H7 (cell line): ENCODE measurements at places on chromosomes 7 and 10.

GRCh38 chr7:2253525-2254244 is 11.7 kb downstream of the NUDT1 start:
- peak; percentile 59 for DNase-seq

DNA sequence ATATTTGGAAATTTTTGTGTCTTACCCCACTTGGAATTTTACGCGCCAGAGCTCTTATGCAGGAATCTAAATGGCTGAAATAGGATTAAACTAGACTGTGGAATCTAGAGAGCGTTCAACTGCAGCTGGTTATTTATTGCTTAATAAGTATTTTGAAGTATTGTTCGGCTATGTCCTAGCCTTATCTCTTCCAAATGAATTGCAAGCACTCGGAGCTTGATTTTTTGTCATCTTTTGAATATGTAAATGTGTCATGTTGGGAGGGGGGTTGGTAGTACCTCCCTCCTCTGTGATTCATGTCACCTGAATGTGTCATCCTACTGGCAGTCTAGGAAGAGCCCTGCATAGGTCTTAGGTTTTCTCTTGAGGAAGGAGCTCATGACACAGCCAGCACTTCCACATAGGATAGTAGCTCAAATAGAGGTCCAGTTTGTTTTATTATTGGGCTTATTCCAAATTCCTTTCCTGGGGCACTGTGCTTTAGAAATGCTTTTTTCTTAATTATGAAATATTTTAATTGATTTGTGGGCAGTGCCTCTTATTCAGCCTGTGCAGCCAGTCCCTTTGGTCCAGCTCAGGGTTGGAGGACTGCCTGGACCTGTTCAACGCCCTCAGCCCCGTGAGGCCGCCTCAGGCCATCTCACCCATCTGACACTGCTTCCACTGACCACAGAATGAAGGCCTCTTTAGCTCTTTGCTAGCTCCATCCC is 22.5 kb upstream of the TRIL start:
- no peak for DNase-seq

DNA sequence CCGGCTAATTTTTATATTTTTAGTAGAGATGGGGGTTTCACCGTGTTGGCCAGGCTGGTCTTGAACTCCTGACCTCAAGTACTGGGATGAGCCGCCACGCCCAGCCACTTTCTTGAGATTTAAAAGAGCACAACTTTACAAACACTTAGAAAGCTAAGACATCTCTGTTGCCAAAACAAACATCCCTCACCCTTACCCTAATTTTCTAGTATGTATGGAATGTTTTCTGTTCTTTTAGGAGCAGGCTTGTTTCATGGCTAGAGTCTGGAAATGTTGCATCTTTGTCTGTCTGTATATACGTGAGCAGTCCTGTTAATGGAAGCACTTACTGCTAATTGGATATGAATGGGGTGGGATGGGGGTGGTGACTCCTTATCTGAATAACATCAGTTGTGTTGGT is 2.9 kb downstream of the OLAH start:
- DNase-seq: no peak

DNA sequence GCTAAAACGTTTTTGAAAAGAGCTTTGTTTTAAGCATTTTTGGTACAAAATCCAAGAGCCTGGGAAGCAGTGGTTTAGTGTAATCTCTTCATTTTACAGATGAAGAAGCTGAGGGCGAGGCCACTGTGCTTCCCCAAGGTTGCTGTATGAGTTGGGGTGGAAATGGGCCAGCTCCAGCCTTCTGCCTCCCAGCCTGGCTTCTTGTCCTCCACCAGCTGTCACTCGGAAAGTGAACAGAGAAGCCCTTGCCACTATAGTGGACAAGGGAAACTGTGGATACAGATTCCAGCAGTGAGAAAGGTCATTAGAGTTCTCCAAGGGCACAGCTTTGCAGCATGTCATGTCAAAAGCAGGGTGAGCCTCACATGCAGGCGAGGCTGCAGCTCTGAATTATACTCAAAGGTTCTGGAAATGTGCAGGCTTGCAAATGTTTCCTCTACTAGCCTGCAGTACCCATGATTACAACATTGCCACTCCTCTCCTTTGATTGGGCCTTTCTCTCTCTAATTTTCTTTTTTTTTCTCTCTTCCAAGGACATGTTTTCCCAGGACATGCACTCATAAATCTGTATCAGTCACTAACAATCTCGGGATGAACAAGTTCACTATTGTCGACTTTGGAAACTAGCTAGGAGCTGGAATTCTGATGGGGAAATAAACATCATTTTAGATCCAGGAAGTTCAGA is 33.0 kb downstream of the BAMBI start:
- no peak for DNase-seq

DNA sequence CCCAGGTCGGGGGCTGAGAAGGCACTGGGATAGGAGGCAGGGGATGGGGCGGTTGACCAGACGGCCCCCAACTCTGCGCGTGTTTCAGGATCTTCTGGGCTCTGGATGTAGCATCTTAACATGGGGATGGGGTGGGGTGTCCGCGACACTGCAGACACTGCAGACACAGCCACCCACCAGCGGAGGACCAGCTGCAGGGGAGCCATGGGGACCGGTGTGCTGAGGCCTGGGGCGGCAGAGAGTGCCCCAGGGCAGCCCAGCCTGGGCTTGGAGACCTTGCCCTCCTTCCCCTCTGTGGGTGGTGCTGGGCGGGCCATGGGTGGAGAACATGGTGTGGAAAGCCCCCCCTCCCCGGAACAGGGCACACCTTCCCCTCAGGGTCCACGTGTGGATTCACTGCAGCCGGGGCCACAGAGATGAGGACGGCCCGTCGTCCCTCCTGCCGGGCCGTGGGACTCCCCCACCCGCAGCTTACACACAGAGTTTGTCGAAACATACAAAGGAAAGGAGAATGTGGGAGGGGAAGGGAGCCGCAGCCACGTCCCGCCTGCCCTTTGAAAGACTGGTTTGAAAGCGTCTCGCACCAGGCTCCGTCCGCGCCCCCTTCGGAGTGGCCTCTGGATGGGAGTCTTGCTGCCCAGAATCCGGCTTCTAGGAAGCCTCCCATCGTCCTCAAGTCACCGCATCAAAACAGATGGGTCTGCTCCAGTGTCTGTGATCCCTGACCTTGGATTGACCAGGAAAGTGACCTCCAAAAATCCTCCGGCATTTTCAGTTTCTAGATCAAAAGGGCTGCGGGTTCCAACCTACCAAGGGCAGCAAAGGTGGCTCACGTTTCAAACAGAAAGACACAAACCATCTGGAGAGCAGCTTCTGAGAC is 91.5 kb upstream of the TCERG1L start:
- peak; percentile 66 for DNase-seq
